ENCODE measurements at places on chromosomes 7 and 10.

DNA sequence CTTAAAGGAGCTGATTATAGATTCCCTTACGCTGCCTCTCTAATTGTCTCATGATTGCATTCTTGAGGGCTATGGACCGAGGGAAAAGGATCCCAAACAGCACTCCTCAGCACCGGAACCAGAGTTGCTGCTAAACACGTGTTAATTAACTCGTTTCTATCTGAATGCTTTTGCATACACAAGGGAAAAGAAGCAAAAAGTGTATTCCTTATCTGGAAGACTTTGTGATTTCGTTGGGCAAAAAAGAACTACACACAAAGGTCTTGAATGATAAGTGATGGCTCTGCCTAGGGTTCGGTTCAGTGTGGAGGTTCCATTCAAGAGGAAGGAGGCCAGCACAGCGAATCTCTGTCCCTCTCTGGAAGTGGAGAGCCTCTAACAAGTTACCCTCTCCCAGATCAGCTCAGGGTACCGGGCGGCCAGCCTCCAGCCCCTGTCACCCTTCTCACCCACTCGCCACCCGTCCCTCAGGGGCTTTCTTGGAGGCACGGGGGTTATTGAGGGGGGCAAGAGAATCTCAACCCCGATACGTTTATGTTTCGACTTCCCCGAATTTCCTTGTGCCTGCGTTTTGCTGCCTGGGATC lies 515 bp upstream of the SLC4A2 start:
- no peak for DNase-seq

DNA sequence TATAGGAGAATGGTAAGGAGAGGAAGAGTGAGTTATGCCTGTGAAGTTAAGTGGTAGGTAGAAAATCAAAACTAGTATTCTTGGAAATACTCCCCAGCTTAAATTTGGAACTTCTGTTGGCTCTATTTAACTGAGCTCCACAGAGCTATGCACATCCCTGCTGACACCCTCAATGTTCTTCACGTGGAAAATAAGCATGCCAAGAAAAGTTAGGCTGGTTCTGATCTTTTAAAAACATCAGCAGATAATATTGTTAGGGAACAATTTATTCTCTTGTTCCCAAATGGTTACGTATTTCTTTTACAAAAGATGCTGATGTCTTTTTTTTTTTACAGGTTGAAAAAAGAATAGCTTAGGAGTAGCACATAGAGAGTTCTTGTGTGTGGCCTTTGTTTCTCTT lies 111.3 kb downstream of the MKLN1 start:
- no peak for DNase-seq

DNA sequence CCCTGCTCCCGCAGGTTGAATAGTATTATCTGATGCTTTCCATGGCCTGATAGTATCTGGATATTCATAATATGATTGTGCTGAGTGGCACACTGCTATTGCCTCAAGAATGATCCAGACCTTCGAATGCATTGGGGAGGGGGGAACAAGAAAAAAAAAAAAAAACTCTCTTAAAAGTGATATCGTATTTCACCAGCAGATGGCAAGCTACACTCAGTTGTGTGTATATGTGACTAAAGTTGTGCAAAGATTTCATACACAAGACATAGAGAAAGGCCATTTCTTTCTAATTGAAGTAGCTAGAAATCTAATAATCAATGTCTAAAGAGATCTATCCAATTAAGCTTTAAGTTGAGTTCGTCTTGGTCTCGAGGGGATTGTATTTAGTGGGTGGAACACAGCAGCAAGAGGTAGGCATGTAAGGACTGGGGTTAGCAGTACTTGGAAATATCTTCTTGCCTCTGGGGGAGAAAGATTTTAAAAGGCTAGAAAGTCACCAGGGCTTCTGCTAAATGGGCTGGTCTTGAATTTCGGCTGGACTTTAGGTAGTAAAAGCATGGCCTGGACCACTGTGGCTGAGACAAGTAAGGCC lies 15.3 kb downstream of the SFRP4 start:
- DNase-seq: peak; percentile 51

DNA sequence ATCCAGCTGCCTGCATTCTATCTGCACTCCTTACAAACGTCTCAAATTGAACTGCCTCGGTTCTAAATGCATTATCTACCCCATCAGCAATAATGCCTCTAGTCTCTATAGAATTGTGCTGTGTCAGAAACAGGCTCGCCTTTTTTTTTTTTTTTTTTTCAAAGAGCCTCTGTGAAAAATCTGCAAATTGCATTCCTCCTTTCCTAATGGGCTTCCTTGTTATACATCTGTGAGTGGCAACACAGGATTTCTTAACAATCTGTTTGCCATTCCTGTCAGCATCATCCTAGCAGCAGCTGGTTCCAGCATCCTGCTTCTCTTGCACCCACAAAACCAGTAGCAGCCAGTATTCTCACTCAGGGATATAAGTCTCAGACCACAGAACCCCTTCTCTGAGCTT lies 413.5 kb upstream of the SEMA3D start:
- DNase-seq: no peak

DNA sequence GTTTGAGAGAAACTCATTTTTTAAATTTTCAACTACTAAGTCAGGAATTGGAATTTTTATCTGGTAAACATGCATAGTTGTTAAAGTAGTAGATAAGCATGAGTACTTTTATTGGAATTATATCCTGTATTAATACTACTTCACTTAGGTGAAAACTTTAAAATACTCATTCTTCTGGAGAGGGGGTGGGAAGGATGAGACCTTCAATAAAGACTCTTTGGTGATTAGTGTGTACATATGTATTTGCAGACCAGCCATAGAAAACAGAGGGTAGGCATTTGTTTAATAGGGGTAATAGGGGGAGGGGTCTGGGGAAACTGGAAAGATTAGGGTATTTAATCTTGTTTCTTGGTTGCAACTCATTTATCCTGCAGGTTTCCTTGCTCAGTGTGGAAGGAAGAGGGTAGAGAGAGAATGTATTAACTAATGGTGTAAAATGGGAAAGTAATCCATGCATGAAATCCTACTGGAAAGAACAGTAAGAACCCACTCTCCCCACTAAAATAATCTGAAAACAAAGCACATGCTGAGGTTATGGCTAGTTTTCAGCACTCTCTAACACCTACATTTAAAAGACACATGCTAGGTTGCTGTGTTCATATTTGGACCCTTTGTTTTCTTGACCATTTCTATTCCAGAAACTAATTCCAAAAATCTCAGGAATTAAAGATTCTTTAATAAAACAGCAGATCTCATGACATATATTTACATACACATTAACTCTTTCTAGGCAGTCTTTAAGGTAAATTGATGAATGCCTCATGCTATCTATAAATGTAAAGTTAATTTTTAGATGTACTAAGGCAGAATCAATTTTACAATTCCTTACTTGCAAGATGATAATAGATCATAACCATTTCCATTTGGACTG lies 6.2 kb upstream of the IGF2BP3 start:
- DNase-seq: no peak

DNA sequence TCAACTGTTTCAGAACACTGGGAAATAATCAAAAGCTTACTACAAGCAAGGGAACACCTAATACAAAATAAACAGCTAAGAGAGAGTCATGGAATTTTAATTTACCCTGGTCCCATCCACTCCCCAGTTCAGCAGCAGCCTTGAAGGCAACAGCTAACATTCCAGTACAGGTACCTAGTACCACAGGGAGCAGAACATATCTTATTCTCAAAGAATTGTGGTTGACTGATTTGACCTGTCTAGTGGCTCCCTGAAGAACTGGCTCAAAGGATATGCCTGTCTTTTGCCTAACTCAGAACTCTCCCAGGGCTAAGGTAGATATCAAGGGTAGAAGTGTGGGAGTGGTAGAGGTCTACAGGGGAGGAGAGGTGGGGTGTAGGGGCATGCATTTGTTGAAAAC lies 32.3 kb downstream of the SMURF1 start:
- no peak for DNase-seq

DNA sequence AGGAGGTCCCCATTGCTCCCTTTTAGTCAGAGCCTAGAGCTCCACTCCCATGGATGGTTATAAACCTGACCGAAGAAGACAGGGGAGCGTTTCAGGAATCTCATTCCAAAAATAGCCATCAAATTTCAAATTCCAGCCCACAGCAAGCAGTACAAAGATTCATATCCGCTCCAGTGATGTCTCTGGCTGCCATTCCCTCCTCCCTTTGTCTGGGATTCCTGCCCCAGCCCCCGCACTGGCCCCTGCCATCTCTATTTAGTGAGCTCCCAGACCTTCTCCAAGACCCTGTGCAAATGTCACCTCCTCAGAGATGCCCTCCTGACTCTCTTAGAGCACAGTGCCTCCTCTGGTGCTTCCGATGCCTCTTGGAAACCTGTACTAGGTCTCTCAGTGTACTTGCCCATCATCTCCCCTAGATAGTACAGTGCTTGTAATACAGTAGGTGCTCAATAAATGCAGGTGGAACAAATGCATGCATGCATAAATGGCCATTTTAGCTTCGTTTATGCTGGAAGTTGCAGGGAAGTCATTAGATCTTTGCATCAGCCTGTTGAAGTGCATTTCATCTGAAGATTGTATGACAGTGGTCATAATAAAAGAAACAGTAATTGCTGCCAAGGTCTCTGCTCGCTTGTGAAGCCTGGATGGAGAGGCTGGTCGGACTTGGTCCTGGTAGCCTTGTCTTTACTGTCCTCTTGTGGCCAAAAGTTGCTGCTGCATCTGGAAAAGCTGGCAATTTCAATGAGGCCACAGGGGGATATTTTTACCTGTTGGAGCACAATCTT lies 32.0 kb upstream of the HABP2 start:
- peak; percentile 84 for DNase-seq

GRCh38 chr10:110497438-110498086 lies at the start of gene DUSP5:
TSS of gene DUSP5 (plus strand) at chr10:110497907. CDS start at chr10:110498122, 215 bp downstream.
- DNase-seq: peak; percentile 97

DNA sequence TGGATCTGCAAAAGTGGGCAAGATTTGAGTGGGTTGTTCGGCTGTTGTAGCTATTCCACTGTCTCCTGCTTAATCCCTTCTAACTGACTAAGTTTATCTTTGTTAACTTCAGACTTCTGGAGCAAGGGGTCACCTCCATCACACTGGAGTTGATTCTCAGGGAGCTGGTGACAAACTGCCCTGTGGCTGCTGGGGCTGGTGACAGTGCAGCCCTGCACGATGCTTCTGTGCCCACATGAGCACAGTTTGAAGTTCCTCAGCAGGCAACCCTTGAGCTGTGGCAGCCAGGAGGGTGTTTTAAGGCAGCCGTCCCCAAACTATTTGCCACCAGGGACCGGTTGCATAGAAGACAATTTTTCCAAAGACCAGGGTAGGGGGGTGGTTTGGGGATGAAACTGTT lies 40.5 kb downstream of the ADRB1 start:
- no peak for DNase-seq

GRCh38 chr10:69709366-69709941 lies 79.4 kb downstream of the FAM241B start:
- DNase-seq: no peak

GRCh38 chr10:69451209-69451783 lies at the start of gene TSPAN15:
TSS of gene TSPAN15 (plus strand) at chr10:69451465. CDS start at chr10:69451595, 130 bp downstream.
- peak; percentile 65 for DNase-seq

GRCh38 chr10:24455447-24455846 lies 246.5 kb downstream of the KIAA1217 start:
- DNase-seq: no peak

- DNase-seq: no peak
These were observed 592 bp upstream of the ATP6V1F start for GRCh38 chr7:128861957-128862570.

- DNase-seq: peak; percentile 83
These were observed 6.8 kb downstream of the ORAI2 start for GRCh38 chr7:102439963-102440795.

- DNase-seq: no peak
These were observed 77.5 kb upstream of the KMT2E start for GRCh38 chr7:104936546-104936945.

DNA sequence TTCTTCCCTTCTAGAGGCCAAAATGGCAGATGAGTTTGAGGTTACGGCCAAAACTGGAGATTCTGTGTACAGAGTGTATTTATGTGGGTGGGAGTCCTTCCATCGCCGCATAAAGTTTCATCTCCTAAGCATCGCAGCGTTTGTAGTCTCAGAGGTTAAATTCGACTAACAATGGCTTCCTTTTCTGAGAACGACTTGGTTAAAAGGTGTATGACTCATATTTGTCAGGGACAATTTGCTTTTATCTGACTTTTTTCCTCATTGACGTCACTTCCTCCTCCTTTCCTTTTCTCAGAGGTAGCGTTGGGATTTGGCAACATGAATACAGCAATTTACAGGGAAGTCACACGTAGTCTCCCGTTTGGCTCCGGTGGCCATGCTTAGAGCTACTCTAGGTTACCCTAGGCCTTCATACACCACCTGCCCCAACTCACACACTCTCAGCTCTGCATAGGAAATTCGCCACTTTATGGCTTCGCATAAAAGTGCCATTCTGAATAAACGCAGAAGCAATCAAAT lies 37.6 kb upstream of the TCF7L2 start:
- no peak for DNase-seq

DNA sequence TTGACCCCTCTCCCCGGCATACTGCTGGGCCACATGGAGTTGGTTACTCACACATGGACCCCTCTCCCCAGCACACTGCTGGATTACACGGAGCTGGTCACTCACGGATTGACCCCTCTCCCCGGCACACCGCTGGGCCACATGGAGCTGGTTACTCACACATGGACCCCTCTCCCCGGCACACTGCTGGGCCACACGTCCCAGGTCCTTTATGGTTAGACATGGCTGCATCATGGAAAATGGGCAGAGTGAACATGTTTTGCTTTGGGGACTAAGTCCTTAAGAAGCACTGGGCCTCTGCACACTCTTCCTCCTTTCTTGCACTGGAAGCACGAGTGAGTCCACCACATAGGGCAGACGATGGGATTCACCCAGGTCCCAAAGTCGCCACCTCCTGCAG lies 102.1 kb upstream of the SHH start:
- no peak for DNase-seq
